Bone marrow (tissue), 2 donors: ENCODE measurements at places on chromosomes 13 and 19.

GRCh38 chr13:110617321-110618072, 2.2 kb downstream of the NAXD start:
- DNase-seq = no peak

DNA sequence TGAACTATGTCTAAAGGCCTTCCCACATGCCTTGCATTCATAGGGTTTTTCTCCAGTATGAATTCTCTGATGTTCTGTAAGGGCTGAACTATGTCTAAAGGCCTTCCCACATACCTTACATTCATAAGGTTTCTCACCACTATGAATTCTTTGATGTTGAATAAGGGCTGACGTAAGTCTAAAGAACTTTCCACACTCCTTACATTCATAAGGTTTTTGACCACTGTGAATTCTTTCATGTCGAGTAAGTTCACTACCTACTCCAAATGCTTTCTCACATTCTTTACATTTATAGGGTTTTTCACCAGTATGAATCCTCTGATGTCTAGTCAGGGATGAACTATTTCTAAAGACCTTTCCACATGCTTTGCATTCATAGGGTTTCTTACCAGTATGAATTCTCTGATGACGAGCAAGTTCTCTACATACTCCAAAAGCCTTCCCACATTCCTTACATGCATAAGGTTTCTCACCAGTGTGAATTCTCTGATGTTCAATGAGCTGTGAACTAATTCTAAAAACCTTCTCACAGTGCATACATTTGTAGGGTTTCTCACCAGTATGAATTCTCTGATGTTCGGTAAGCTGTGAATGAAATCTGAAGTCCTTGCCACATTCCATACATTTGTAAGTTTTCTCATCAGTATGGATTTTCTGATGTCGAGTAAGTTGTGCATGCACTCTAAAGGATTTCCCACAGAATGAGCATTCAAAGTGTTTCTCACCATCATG, 19.1 kb upstream of the ZNF260 start:
- no peak for DNase-seq

DNA sequence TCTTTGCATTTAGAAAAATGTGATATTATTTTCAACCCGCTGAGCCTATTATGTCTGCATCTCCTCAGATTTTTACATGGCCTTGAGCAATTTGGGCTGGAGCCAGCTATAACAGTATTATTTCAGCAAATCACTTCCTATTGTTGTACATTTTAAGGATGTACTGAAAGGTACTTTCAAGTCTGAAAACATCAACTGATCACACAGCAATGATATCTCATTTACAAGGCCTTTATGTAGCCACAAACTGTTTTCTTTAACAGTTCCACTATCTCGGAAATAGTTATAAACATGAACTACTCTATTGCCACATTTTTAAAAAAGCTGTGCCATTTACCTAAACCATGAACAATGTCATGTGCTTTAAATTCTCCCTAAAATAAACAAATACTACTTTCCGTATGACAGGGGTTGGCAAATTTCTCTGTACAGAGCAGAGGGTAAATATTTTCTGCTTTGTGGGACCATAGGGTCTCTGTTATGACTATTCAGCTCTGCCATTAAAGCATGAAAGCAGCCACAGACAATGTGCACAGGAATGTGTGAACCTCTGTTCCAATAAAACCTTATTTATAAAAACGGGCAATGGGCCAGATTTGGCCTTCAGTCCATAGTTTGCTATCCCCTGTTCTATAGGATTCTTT, 560.4 kb downstream of the GPC6 start:
- no peak for DNase-seq

- no peak for DNase-seq
Measured at GRCh38 chr19:30530751-30531150, 158.6 kb downstream of the ZNF536 start.

- DNase-seq = no peak
Measured at GRCh38 chr19:54608792-54609191, 15.4 kb downstream of the LILRA1 start.
